ENCODE measurements at places on chromosomes 3 and 15.

GRCh38 chr3:187725224-187725623, 20.0 kb downstream of the BCL6 start:
- no peak for DNase-seq

DNA sequence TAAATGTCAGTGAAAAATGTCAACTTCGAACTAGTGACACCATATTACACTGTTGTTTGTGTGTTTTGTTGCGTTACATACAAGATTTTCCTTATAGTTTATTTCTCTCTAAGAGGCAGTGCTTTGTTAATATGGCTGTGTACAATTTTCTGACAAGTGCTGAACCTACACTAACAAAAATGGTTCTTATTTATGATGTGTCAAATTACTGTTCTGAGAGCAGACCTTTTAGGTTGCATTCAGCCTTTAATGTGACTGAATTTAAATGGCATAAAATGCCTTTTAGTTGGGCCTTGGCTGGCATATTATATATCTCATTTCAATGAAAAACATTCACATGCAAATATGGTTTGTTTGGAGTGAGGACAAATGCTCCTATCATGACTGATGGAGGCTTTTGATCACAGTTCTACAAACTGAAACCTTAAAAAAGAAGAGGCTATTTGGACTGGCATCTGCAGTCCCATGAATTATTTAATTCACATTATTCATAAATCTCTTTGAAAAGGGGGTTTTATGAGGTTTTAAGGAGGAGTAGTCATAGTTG, 750.6 kb downstream of the CADM2 start:
- no peak for DNase-seq

GRCh38 chr3:170350515-170351413, 6.8 kb upstream of the SKIL start:
- no peak for DNase-seq

- no peak for DNase-seq
Measured at GRCh38 chr15:61266921-61267320, 37.8 kb upstream of the RORA start.

Measured in T47D (cell line).